ENCODE measurements at places on chromosomes 5 and 9.

- DNase-seq = no peak
These were observed 40.2 kb upstream of the ROPN1L start for GRCh38 chr5:10401498-10401897.

- DNase-seq = no peak
These were observed 264.7 kb downstream of the NPR3 start for GRCh38 chr5:32975656-32976375.

DNA sequence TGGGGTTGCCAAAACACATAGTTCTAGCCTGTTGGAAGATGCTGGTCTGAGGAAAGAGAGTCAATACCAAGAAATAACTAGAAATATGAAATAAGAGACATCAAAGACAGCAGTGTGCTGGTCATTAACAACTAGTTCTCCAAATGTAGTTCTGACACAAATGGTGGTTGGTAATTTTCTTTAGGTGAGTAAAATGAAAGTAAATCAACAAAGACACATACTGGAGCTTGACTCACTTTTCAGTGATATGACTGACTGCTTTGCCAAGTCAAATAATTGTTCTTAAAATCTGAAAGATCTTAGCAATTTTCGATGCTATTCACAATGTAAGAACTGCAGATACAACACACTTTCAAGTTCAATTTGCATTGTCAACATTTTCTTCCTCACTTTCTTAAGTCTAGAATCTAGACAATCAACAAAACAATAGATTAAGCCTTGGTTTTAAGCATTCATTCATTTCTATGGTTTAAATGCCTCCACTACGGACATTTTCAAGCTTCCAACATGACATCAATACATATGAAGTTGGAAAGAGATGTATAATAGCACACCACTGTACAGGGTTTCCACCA is 166.8 kb upstream of the MAP3K1 start:
- no peak for DNase-seq

DNA sequence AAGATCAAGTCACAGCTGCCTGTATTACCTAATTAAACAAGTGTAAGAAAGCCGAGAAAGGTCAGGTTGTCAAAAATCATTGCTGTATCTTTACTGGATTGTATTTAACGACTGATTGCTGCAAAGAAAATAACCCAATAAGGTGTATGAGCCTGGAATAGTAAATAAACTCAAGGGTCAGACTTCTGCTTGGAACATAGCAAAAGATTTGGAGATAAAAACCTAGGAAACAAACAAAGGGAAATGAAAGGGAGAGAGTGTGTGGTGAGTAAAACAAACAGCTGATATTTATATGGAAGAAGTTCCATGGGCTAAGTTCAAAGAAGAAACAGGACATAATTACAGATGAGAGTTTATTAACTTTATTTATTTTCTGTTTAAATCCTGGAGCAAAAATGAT is 354.0 kb downstream of the TLR4 start:
- DNase-seq = no peak

All from SJCRH30 (cell line).